ENCODE measurements at places on chromosomes 3 and 15.

DNA sequence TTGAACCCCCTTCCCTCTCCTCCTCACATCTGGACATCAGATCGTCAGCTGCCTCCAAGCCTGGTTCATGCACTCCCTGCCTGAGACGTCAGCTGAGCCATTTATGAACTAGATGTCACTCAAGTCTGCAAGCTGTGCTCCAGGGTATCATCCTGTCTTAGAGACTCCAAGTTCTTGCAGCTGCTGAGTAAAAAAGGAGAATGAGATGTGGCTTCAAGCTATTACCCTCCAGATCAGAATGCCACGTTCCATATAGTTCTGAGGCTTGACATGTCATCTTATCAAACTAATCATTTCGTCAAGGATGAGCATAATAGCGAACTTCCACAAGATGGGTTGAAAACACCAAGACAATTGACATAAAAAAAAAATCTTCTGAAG is 766.3 kb downstream of the TBL1XR1 start:
- DNase-seq: no peak

DNA sequence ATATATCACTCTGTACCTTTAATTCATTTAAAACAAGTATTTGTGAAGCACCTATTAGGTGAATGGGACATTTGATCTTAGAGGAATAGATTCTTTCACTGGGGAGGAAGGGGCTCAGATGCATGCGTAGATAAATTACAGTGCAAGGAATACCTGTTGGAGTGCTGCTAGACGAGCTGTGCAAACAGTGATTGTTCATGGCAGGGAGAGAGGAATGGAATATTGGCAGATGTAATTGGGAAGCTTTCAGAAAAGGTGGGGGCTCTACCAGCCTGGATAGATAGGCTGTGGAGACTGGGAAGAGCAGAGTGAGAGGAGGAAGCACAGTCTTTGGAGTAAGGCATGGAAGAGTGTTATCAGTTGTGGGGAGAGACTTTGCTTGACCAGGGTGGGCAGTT is 116.8 kb downstream of the AKAP13 start:
- DNase-seq: no peak

- no peak for DNase-seq
Observed at GRCh38 chr3:106206146-106206545, 337.3 kb upstream of the CBLB start.

DNA sequence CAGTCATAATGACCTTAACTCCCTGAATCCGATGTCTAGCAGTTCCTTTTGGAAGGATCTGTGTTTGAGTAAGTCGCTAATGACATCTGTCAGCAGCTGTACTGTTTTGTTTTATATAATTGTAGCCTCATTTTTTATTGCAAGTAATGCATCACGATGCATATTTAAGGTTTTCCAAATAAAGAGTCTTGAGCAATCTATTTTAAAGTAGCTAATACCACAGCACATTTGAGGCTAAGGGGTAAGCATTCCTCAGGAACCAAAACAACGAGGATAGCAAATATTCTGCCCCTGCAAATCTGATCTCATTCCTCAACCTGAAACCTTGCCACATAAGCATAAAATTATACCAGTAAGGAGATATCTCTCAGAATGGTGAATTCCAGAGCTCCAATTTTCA is 98.7 kb downstream of the TBC1D5 start:
- DNase-seq: no peak

DNA sequence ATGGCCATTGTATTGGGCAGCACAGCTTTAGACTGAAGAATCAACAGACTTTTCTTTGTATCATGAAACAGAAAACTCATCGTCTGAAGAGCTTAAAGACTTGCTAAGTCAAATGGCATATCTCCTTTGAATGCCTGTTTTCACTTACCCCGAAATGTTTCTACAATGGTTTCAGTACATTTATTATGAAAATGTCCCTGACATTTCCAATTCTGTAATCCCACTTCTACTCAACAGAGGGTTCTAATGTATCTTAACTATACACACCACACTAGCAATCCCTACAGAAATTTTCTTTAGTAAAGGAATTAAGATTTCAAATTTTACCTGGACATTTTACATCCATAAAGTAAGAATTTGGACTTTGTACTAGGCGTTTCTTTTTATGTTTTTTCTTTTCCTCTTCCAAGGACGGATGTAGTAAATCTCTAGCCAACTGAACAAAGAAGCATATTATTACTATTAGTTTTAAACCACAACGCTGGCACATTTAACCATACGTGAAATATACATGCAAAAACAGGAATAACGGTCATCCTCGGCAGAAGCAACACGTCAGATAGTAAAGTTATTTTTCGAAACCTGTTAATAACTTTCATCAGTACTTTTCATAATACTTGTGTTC is 1.1 kb downstream of the RPS27L start:
- no peak for DNase-seq

DNA sequence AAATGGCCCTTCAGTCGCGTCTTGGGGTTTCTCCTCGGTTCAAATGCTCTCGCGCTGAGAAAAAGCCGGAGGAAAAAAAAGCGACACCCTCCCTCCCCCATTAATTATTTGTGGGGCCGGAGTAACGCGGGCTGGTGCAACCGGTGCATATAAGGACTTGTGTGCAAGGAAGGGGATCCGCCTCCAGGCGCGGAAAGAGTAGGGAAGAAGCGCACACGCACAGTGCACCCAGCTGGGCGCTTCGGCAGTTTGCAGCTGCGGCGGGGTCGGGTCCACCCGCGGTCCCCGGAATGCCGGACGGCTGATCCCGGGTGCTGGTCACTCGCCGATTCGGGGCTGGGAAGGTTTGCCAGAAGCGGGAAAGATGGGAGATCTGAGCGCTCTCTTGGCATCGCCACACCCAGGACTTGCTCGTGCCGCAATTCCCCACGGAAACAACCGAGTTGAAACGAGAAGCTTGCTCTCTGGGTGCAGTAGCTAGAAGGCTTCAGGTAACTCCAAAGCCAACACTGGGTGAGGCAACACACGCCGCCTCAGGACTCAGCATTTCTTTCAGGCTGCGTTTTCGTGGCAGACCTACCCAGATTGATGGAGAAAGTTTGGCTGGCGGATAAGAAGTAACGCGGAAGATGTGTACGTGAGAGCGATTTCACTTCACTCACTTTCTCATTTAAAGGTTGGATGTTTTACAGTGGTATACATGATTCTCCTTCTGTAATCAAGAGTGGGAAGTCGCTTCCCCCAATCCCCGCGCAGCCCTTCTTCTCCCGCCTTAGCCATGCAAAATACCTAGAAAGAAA is 720 bp upstream of the TNIK start:
- DNase-seq: peak; percentile 23

- no peak for DNase-seq
Observed at GRCh38 chr3:10505791-10506585, 602 bp upstream of the ATP2B2 start.

DNA sequence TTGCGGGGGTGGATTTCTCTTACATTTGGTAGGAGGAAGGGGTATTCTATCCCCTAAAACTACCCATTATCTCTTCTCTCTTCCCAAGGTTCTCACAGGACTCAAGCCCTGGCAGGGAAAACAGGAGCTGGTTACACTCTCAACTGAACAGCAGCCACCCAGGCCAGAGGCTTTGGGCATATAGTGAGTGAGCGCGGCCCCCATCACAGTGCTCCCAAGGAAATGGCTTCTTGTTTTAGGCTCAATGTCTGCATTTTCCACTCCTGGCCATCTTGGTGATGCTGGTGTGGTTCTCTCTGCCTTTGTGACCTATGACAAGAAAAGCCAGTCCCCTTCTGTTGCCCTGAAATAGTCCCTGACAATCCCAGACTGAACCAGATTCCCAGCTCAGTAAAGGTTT is 50.1 kb downstream of the WDR76 start:
- no peak for DNase-seq

- DNase-seq: no peak
Observed at GRCh38 chr3:109278141-109278540, 38.2 kb downstream of the DPPA2 start.

DNA sequence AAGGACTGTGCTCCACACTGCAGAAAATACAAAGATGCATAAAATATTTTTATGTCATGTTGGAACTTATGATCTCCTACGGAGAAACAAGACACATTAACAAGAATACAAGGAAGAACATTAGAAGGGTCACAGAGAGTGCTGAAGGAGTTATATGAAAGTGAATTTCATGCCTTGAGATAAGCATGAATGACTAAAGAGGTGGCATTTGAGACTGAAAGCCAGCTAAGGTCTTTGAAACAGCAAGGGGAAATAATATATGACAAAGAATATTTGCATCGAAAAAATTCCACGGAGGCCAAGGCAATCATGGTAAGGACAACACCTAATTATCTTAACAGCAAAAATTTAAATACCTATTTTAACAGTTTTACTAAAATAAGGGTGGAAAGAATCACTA is 12.5 kb downstream of the GSK3B start:
- no peak for DNase-seq

GRCh38 chr3:105527949-105528348 is 161.2 kb downstream of the ALCAM start:
- DNase-seq: no peak

DNA sequence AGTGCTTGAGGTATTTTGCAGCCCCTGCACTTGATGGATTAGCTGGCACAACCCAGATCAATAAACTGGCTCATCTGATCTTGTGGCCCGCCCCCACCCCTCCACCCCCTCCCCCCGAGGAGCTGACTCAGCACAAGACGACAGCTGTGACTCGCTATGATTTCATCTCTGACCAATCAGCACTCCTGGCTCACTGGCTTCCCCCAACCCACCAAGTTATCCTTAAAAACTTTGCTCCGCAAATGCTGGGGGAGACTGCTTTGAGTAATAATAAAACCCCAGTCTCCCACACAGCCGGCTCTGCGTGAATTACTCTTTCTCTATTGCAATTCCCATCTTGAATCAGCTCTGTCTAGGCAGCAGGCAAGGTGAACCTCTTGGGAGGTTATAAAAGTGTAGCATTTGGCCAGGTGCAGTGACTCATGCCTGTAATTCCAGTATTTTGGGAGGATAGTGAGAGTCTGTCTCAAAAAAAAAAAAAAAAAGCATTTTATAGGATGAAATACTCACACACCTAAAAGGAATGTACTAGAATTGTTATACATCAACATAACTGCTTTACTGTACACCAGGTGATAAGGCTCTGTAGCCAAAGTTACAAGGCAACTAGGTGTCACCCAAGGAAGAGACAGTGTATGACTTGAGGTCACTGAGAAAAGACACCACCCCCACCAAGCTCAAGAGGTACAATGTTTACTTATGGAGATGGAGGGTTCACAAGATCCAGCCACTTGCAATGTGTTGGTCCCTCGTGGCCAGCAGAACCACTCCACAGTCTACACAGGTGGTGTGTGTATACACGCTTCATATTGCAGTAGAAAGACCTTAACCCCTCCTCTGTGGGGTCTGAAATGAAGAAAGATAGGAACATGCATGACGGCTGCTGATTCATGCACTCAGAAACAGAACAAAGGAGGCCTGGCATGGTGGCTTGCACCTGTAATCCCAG is 8.6 kb downstream of the ZNF445 start:
- no peak for DNase-seq

- DNase-seq: peak; percentile 69
Observed at GRCh38 chr3:48989796-48990635, at the start of gene P4HTM. Gene P4HTM, plus strand, starts transcription at chr3:48990241. Its CDS starts 16 bp downstream, at chr3:48990257.

GRCh38 chr15:88395241-88395640 is 71.9 kb downstream of the MRPL46 start:
- no peak for DNase-seq

- peak; percentile 4 for DNase-seq
Observed at GRCh38 chr15:65212097-65212496, 824 bp upstream of the CILP start.

GRCh38 chr15:33157371-33158037 is 37.0 kb downstream of the FMN1 start:
- no peak for DNase-seq

- no peak for DNase-seq
Observed at GRCh38 chr3:104005815-104006214, 1360.9 kb upstream of the ALCAM start.

DNA sequence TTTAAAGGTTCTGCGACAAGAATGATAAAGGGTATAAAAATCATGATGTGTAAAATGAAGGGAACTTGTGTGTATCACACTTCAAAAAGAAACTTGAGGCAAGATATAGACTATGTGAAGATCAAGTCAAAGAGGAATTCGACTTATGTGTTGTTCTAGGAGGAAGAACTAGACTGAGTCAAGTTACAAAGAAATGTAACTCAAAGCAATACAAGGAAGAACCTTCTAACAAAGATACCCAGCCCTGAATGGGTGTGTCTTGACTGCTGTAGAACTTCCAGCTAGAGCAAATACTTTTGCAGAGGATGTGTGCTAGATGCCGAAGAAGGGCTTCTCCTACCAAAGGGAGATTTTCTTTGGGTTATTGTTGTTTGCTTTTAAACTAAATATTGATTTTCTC is 2.4 kb downstream of the SLC49A4 start:
- no peak for DNase-seq

DNA sequence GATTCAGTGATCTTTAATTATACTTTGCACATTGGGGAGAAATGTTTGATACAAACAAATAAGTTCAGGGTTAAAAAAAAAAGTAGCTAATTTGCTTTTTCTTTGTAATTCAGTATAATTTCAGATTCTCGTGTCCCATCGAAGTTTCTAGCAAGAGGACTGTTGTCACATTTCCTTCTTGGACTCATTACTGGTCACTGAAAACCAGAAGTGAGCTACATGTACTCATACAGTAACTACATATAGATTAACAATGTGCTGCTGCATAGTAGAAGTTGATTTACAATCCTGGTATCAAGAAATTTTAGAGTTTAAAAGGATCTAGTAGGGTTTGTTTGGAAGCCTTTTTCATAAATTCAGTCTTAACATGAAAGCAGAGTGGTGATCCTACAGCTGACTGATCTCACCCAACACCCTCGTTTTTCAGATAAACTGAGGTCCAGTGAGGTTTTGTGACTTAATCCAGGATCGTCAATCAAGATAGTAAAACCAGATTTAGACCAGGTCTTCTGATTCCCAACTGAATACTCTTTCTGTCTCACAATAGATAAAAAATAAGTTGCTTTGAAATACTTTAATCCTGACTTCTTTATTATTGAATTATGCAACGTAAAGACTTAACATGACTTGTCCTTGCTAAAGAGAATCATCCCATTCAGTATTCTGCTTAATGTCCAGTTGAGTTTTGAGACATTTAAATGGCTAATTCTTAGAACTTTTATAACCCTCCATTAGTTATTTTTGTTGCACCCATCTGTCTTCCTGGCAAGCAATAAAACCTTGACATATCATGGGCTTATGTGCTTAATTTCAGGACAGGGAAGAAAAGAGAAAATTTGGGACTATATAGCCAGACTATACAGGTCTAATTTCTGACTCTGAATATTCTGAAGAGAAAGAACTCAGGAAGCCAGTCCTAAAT is 2.8 kb downstream of the SEC62 start:
- no peak for DNase-seq

GRCh38 chr15:64767203-64767602 is 8.2 kb downstream of the RBPMS2 start:
- DNase-seq: no peak

DNA sequence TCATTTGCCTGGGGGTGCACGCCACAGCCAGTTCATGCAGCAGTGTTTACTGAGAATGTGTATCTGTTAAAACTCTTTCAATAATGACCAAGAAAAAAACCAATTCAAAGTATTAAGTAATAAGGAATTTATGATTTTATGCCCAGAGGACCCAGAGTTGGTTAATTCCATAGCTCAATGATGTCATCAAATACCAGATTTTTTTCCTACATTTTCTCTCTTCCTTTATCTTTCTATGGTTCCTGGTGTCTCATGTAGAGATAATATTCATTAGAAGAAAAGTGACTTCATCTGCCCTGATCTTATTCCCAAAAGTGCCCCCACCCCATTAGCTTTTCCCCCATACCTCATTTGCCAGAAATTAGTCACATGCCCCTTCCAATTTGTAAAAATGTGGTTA is 44.6 kb upstream of the LMCD1 start:
- no peak for DNase-seq
